MM.1S (cell line): ENCODE measurements at places on chromosomes 3 and 15.
A peak's percentile ranks its signal among the peaks of the same experiment; 100 is the strongest.

- DNase-seq: no peak
Observed at GRCh38 chr3:24474862-24475261, 19.8 kb downstream of the THRB start.

DNA sequence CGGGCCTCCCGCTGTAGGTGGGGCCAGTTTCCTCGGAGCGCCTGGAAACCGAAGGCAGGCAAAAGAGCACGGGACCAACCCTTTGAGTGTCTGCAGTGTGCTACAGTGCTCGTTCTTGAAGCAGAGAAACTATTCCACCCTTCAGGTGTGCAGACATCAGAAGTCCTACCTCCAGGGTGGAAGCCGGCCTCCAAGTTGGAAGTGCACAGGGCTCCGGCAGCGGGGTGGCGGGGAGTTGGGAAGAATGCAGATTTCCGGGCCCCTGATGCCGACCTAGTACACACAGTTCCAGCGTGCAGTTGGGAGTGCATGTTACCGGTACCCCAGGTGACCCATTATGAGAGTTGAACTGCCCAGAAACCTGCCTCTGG, 3.0 kb downstream of the KLF13 start:
- DNase-seq: no peak

DNA sequence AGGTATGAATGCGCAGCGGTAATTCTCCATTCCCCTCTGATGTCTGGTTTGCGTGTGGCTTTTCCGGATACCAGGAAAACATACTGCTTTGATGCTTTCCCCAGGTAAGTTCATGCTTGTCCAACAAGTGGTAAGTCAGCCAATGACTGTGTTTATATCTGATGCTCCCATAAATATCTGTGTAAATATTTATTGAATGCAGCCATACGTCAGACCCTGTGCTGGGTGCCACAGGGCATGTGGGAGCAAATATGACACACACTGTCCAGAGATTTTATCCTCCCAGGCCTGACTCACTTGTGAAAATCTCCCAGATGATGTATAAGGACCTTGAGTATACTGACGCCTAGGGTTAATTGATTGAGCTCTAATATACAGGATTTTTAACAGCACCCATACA, 29.6 kb upstream of the CEMIP start:
- DNase-seq: no peak

DNA sequence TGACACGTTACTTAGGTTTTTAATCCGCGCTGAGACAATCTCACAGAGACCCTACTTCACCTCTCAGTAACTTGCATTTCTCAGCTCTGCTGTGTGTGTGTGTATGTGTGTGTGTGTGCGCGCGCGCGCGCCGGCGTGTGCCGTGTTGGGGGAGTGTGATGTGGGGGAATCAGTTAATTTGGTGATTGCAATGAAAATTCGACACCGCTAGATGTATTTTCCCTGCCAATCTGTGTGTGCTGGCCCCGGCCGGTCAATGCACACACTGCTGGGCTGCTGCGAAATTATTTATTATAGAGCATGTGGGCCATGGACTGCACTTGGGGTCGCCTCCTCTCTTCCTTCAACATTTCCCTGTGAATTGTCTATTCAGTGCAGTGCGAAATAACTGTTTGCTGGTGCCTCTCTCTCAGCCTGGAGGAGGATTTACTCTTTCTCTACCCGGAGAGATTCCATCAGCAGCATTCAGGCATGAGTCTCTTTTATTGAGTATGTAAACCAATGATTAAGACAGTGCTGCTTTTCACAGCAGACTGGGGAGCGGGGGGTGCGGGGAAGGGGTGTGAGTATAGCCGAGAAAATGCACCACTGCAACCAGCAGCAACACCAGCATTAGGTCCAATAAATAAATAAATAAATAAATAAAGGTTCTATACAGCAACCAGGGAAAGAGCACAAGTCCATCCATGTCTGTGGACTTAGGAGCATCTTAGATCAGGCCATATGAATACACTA, 2.9 kb downstream of the CADM2 start:
- DNase-seq: no peak

DNA sequence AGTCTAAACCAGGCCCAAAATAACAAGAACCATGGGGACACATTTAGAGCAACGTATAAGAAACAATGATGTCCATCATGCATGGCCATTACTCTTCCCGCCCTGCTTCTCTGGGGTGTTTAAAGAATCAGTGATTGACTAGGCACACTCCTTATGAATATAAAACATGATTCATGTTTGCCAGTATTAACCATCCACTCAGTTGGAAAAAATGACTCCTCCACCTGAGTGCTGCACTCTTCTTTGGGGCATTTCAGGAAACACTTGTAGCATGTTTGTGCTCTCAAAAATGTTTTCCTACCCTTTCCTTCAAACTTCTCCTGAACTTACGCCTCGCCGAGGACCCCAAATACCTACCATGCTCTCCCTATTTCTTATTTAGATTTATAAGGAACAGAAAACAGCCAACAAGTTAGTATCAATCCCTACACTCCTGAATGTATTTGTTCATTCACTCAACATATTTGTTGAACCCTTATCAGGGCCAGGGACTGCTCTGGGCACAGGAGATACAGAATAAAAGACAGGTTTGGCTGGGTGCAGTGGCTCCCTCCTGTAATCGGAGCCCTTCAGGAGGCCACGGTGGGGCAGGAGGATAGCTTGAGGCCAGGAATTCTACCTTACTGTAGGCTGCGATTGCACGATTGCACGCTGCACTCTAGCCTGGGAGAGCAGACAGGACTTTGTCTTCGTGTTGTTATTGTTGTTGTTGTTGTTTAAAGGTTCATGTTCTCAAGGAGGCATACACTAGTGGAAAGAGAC, 137.0 kb downstream of the TMCO5A start:
- no peak for DNase-seq

DNA sequence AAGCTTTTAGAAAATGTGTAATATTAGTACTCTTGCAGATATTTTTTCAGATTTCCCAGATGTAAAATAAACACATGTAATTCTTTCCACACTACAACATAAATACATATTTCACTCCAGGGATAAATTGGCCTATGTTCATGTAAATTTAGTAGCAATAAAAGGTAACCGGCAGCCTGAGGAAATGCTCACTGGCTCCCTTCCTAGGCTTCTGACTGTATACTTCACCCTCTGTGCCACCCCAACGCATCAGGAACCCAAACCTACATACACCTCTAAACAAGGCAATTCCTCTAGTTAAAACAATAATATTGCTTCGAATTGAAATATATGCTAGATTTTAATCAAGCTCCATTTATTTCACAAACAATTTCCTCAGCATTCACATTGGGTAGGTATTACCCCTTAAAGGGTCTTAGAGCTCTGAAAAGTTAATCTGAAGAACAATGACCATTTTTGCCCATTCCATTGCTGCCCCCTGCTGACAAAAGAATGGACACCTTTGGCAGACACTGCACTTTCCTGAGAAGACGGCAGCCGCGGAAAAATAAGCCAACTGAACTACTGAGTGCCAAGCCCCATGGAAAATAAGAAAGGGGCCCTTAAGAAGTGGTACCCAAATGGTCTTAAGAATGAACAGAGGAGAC, 212.5 kb downstream of the OSBPL10 start:
- peak; percentile 35 for DNase-seq

- no peak for DNase-seq
Observed at GRCh38 chr3:45966371-45966791, 23.1 kb downstream of the CXCR6 start.

- DNase-seq: no peak
Observed at GRCh38 chr3:57832486-57832885, 76.4 kb downstream of the SLMAP start.

DNA sequence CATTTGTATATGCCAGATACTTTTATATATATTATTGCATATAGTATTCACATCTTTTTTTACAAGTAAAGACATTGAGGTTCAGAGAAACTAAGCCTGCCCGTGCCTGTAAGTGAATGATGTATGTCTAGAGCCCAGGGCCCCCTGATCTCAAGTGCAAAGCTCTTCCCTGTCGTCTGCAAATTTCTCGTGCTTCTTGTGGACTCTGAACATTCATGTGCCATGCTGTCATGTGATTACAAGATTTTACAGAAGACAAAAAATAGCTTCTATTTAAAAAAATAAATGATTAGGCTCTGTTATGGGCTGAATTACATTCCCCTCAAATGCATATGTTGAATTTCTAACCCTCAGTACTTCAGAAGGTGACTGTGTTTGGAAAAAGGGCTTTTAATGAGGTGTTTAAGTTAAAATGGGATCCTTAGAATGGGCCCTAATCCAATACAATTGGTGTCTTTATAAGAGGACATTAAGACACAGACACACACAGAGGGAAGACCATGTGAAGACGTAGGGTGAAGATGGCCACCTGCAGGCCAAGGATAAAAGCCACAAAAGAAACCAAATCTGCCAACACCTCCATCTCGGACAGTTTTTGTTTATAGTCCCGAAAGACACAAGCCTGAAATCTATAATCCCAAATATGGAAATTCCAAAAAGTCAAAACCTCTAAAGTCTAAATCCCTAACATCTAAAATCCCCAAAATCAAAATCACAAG, 3.9 kb upstream of the MASP1 start:
- no peak for DNase-seq

- no peak for DNase-seq
Observed at GRCh38 chr15:69893863-69894262, 203.9 kb downstream of the TLE3 start.

GRCh38 chr15:62412686-62413085, 247.6 kb upstream of the C2CD4B start:
- DNase-seq: no peak

DNA sequence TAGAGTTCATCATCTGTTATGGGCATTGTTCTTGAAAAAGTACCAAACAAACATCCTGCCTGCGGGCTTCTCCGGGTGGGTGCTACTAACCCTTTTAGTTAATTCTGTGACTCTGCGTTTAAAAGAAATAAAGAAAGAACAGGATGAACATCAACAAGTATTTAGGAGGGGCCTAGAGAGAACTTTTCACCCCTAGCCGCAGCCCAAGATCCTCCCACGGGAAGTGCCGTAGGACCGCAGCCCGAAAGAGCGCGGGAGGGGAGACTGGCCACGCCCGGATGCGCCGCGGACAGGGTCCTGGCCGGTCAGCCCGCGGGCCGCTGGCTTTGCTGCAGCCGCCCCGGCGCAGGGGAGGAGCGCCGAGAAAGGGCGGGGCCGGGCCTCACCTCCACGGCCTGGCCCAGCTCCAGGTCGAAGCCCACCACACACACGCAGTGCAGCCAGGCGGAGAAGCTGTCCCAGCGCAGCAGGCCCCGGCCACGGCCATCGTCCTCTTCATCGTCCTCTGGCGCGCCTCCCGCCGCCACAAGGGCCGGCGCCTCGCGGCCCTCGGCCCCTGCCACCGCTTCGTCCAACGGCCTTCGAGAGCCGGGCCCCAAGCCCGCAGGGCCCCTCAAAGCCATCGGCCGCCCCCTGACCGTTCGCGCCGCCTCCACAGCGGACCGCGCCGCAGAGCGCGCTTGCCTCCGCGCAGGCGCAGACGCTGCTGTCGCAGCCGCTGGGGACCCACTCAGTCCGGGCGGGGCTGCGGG, at the start of gene DENND6A:
TSS of gene DENND6A (minus strand) at position 682 of the 752 bp plus-strand sequence. CDS start at position 623, 59 bp downstream.
- peak; percentile 97 for DNase-seq

GRCh38 chr3:35438101-35438500, 201.2 kb upstream of the ARPP21 start:
- no peak for DNase-seq

DNA sequence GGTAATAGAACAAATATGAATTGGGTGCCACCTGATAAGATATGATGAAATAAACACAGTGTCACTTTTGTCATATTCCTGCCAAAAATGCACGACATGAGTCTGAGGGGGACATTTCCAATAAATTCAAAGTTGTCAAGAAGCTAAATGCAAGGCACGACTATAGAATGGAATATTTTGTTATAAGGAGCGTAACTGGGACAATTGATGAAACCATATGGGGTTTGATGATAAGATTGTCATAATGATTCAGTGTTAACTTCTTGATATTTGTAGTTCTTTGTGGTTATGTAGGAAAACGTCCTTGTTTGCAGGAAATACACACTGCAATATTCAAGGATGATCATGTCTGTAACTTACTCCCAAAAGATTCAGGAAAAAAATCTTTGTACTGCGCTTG, 163.3 kb downstream of the MEX3B start:
- DNase-seq: no peak

DNA sequence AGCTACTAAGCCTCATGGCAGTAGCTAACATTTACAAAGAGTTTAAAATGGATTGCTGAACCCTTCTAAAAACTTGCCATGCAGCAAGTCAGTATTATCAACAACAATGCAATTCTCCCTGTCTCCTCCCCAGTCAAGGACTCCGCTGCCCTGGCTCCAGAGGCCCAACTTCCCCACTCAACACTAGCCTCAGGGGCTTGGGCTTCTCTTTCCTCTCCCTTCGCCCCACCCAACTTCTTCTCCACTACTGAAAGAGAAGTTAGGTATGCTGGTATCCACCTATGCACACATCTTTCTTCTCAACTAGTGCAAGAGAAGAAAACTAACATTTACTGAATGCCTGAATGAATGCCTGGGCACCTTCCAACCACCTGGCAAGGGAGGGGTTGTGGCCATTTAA, 30.7 kb downstream of the TLE3 start:
- no peak for DNase-seq

DNA sequence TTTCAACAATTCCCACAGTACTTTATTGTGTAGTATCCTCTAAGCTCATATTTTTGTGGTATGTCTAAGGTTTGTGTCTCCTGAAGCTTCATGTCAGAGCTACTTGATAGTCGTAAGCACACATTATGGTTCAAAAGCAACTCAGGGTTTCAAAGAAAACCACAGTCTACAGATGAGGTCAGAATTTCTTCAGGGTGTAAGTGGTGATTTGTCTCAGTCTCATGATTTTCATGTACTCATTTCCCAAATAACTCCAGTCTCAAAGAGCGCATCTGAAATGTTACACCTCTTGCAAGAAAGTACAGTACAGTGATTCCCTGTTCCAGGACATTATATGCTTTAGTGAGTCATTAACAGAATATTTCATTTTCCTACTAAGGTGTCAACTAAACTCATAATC, 47.5 kb upstream of the SSR3 start:
- DNase-seq: no peak

DNA sequence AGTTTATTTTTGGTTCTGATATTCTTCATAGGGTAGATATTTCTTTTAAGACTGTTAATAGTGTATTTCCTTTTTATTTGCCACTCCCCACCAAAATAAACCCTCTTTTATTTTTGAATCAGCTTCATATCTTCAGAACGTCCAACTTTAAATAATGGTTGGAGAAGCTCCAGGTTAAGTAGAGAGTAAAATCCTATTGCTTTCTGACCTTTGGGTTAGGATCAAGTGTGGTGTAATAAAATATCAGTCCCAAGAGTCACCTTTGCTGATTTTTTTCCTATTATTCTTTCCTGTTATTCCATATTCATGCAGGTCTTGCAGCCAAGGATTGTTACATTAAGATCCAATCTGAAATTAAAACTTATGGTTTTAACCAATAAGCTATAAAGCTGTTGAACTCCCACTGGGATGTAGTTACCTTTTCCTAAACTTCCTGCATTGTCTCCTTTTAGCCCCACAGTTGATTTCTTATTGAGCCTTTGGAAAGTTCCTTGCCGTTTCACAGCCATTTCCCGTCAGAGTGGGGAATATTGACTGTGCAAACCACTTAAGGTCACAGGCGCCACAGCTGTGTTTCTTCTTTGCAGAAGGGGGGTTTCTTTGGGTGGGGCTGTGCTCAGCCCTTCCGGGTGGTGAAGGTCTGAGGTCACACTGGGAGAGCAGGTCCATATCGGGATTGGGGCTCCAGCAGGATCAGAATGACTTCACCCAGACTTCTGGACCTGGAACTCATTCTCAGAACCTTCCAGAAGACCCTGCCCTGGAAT, 287.3 kb upstream of the CTDSPL start:
- DNase-seq: no peak

GRCh38 chr3:197692641-197693040, 44.1 kb downstream of the RUBCN start:
- DNase-seq: no peak
